ENCODE measurements at places on chromosomes 6 and 20.

DNA sequence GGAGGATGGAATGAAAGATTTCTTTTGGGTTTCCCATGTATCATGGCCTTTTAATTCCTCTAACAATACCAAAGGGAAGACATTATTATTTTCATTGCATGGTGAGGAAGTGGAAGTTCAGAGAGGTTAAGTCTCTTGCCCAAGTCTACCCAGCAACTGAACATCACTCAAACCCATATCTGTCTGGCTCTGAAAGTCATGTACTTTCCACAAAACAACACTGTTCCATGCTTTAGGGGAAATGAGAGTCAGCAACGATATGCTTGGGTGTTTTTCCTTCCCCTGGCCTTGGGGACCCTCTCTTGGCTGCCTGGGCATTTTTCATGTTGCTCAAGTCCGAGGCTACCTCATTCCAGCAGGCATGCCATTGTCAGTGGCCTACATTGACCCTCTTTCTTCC, 118.8 kb downstream of the ADTRP start:
- DNase-seq = no peak

DNA sequence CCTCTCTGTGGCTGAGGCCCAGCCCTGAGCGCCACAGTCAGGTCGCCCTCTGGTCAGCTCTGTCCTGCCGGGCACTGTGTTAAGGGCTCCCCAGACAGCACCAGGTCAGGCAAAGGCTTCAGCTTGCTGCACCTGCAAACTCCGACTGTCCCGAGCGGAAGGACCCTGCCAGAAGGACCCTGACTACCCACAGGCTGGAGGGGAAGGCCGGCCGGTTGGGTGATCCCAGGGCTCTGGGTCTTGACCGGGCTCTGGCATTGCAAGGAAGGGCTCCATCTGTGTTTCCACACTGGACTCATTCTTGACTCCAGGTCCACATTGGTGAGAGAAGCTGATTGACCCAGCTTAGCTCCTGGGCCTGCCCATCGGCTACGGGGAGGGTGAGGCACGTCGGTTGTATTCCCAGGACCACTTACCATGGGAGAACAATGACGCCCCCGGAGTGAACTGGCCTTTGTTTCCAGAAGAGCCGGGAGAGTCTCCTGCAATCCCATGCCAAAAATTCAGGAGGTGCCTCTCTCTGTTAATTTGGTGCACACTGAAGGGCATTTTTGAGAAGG, 229.8 kb downstream of the TAF4 start:
- no peak for DNase-seq

DNA sequence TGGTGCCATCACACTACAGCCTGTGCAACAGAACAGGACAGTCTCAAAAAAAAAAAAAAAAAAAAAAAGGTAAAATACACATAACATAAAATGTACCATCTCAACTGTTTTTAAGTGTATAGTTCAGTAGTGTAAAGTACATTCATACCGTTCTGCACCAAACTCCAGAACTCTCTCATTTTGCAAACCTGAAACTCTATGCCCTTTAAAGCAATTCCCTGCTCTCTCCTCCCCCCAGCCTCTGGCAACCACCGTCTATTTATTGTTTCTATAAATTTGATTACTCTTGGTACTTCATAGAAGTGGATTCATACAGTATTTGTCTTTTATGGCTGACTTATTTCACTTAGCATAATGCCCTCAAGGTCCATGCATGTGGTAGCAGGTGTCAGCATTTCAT, 12.9 kb downstream of the RIPOR2 start:
- DNase-seq = no peak

GRCh38 chr6:3884007-3884745, 35.0 kb downstream of the FAM50B start:
- DNase-seq = no peak

GRCh38 chr6:122712448-122713137, 66.9 kb upstream of the FABP7 start:
- DNase-seq = no peak

- peak; percentile 44 for DNase-seq
Measured at GRCh38 chr20:44056010-44056698, 130.8 kb downstream of the JPH2 start.

DNA sequence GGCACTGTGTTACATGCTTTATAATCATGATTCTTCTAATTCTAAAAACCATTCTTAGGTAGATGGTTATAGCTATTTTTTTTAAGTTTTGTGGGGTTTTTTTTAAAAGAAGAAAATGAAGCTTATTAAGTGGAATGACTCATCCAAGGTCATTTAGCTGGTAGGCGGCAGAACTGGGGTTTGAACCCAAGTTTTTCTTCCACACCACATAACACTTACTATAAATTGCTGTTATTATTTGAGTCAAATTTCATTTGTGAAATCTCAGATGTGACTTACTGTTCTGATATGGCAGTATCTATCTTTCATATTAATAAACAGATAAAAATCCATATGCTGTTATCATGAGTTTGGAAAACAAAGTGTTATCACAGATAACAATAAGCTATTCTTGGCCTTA, 10.4 kb upstream of the COL10A1 start:
- no peak for DNase-seq

DNA sequence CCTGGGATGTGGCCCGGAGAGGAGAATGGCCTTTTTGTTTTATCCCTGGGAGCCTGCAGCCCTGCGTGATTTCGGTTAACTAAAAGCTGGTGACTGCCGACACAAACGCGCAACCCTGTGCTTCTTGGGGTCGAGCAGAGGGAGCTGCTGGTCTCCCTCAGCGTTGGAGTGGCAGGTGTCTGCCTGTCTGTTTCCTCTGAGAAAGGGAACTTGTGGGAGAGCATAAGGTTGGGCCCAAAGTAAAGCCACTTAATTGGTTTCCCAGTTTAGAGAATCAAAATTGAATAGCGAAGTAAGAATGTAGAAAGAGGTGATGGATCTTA, 500 bp downstream of the LTV1 start:
- DNase-seq = no peak

DNA sequence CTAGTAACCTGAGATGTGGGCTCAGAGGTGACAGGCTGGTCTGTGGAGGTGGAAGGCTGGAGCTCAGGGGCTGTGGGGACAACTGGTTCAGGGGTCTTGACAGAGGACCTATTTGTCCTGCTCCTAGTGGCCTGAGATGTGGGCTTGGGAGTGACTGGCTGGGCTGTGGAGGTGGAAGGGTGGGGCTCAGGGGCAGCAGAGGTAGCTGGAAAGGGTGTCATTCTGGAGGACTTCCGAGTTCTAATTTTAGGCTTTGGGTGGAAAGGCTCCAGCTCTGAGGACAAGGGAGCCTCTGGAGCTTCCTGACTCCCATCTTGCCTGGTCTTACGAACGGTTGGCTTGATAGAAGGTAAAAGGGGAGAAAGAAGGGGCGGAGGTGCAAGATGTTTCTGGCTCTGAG, 11.5 kb downstream of the MDC1 start:
- DNase-seq = no peak

GRCh38 chr6:43282636-43283513, 15.2 kb upstream of the SLC22A7 start:
- no peak for DNase-seq

DNA sequence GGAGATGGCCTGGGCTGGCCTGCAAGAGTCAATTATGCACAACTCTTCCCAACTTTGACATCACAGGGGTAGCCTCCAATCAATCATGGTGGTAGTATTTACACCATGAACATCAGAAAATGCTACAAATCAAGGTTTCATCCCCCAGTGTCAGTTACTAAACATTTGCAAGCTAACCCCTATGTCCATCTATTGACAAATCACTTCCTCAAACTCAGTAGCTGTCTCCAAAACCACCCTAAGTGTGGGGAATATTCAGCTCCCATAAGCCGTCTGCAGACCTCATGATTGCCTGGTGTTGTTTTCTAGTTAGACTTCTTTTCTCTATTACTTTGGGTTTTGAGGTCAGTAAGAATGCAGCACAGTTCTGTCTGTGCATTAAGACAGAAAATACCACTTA, 200.8 kb upstream of the RIN2 start:
- no peak for DNase-seq

- no peak for DNase-seq
Measured at GRCh38 chr20:54305421-54305820, 97.5 kb downstream of the PFDN4 start.

DNA sequence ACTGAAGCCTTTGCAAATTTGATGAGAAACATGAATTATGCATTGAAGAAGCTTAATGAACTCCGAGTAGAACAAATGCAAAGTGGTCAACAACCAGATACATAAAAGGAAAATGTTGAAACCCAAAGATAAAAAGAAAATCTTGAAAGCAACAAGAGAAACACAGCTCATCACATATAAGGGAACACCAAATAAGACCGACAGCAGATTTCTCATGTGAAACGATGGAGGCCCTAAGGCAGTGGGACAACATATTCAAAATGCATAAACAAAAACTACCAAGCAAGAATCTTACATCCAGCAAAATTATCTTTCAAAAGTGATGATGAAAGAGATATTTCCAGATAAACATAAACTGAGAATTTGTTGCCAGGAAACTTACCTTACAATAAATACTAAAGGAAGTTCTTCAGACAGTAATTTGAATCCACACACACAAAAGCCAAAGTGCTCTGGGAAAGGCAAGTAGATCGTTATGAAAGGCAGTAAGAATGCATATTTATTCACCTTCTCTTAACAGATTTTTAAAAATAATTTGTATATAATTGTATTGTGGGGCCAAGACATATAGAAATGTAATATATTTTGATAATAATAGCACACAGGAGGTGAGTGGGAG, 22.5 kb downstream of the SLC52A3 start:
- no peak for DNase-seq

GRCh38 chr6:166768761-166769160, 141.7 kb upstream of the RPS6KA2 start:
- peak; percentile 11 for DNase-seq

DNA sequence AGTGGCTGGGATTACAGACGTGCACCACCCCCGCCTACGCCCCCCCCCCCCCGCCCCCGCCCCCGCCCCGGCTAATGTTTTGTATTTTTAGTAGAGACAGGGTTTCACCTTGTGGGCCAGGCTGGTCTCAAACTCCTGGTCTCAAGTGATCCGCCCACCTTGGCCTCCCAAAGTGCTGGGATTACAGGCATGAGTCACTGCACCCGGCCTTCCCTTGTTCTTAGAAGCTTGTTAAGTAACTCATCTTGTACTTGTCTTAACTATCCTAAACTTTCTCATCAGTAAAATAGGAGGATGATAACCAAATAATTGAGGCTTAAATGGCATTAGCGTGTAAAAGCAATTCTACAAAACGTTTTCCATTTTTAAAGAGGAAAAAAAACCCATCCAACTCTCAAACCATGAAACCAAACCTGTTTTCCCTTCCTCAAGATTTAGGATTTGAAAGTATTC, 4.2 kb downstream of the CDYL start:
- DNase-seq = no peak

DNA sequence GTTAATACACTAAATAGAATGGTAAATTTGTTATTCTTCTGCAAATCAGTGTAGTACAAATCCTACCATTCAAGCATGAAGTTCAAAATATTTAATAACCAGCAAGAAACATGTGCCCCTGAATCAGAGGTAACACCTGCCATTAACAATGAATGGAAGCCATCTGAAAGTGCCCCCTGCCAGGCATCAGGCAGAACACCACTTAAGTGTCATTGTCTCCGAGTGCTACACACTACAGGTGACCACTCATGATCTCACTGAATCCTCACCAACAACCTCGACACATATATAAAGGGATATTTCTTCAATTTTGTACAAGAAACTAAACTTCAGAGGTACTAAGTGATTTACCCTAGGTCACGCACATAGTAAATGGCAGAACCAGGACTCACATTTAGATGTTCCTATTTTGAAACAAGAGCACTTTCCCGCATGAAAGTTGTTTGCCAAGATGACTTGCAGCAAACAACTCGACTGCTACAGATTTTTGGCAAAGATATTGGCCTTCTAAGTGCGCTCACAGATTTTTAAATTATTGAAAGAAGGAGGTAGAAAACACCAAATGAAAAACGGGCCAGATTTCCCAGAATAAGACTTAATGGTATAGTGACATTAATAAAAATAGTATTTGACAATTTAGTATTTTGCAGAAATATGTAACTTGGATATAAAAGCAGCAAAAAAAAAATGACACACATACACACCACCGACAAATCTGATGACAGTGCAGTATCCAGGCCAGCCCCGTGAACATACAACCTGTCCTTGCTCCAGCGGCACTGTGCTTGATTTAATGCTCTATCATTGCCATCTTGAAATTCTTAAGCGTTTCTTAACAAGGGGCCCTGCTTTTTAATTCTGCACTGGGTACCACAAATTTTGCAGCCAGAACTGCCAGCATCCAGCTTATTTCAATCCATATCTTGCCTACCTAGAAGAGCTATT, 274.5 kb downstream of the ALDH8A1 start:
- DNase-seq = no peak

- DNase-seq = no peak
Measured at GRCh38 chr6:156461647-156462046, 315.5 kb upstream of the ARID1B start.

DNA sequence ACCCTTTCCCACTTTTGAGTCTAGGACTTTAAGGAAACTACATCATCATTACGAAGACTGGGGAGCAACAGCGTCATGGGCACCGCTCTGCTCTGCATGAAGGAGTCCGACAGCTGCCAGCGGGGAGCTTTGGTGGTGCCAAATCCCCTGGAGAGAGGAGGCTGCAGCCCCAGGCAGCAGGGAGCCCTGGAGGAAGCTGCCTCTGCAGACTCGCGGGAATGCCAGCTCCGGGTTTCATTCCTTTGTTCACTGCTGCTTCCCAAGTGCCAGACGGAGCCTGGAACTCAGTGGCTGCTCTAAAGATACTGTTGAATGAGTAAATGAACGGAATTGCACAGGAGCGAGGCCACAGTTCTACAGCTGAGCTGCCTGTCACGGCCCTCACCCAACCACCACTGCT, 196.5 kb upstream of the THBS2 start:
- no peak for DNase-seq

DNA sequence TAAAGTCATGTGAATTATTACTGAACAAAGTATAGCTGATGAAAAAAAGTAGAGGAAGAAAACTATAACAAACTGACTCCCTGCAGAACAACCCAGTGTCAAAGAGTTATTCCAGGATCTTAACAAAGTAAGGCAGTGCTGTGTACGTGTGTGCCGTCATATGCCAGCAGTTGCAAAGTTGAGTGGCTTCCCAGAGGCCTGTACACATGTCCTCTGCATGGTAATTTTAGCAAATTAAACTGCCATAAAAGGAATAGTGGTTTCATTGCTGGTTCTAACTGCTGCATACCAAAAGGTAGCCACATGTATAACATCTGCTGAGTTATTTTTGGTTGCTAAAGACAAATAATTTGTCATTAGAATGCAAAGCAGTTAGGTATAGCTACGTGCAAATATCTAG, 44.8 kb downstream of the RIPOR2 start:
- DNase-seq = no peak
